ENCODE measurements at places on chromosomes 6 and 20.

DNA sequence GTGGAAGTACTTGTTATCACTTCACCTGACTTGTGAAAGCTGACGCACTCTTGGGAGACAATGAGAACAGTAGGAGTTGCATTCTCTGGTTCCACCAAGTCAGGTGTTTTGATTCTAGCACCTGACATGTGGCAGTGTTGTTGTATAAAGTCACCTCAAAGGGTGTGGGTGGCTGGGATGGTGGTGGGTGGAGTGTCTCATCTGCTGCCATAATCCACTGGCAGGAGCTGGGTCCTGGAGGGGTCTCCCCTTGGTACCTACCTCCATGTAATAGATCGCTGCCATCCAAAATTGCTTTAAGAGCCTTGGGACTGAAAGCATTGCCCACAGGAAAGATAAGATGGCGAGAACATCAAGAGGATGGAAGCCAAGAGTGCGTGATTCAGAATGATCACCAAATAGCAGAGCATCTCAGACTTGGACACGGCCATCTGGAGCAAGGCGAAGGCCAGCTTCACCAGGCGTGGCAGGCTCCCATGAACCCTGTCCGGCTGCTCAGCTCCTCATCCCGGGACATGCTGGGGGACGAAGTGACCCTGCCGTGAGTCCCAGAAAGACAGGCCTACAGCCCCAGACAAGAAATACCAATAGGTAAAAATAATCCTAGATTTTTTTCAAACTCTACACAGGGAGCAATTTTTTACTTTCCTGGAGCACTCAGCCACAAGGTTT lies 56.6 kb downstream of the NPEPL1 start:
- DNase-seq, result no peak

DNA sequence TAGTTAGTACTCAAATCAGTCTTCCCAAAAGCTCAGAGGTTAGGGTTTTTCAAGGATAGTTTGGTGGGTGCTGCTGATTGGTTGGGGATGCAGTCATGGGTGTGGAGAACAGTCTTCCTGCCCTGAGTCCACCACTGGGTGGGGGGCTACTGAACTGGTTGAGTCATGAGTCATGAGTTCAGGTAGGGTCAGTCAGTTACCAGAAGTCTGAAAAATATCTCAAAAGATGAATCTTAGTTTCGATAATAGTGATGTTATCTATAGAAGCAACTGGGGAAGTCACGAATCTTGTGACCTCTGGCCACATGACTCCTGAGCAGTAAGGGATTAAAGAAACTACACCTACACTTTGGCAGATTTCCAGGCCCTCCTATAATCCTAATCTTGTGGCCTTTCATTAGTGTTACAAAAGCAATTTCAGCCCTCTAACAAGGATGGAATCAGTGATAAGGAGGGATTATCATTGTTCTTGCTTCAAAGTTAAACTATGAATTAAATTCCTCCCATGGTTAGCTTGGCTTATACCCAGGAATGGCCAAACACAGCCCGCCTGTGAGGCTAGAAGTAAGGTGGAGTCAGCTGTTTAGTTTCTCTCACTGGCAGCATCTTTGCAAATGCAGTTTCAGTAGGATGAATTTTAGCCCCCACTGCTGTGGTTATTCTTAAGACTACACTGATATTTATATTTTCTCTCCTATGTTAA lies 33.3 kb upstream of the NKAIN2 start:
- DNase-seq, result no peak

DNA sequence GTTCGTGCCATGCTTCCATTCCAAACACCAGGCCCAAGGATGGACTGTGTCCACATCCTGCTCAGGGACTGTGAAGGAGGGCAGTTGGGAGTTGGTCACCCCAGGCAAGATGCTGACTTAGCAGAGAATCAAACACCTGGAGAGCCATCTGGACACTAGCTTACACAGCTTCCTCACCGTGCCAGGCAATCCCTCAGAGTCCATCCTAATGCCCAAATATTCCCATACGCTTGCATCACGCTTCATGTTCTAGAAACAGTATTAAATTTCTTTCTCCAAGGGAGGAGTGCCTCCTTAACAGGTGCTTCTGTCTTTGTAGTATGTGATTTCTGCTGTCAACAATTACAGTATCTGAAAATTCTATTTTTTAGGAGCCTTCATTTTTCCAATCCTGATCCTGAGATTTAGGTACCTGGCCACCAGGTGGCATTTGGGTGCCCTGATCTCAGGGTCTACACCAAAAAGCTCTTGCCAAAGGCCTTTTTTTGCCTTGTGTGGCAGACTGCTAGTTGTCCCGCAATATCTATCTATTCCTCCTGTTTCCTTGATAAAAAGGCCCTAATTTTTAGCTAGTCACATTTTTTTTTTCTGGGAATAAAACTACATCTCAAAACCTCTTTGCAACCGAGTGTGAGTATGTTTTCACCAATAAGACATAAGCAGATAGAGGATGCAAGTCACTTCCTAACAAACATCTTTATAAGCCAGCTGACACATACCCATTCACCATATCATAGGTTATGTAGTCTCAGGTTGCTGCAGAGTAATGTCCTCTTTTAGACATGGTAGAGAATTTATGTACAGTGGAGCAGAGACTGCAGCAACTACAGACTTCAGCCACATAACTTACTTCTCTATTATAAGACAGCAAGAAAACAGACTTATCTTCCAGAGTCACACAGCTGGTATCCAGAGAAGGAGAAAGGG lies 85.0 kb downstream of the PREP start:
- no peak for DNase-seq

- no peak for DNase-seq
Measured at GRCh38 chr6:85044361-85044760, 280.0 kb upstream of the TBX18 start.

DNA sequence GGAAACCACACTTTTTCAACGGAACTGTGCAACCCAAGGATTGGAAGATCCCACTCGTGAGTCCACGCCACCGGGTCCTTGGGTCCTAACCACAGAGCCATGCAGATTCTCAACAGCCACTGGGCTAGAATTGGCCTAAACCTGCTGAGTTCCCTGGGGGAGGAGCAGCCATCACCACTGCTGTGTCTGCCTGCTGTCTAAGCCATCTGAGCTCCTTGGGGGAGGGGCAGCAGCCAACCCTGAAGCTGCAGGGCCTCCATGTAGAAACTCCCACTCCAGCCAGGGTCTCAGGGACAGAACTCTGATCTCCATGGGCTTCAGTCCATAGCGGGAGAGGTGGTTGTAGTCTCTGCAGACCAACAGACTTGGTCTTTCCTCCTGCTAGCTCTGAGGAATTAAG lies 154.6 kb upstream of the VGLL2 start:
- no peak for DNase-seq

- DNase-seq, result peak; percentile 53
Measured at GRCh38 chr6:90388395-90388794, 91.8 kb upstream of the BACH2 start.

DNA sequence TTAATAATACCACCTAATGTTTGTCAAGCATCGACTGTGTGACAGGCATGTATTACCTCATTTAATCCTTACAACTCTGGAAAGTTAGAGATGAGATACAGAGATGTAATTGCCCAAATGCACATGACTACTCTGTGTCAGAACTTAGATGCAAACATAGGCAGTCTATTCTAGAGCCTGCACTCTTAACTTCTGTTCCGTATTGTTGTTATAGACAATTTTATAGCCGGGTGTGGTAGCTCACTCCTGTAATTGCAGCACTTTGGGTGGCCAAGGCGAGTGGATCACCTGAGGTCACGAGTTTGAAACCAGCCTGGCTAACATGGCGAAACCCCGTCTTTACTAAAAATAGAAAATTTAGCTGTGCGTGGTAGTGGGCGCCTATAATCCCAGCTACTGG lies 15.0 kb downstream of the IFT52 start:
- DNase-seq, result no peak

DNA sequence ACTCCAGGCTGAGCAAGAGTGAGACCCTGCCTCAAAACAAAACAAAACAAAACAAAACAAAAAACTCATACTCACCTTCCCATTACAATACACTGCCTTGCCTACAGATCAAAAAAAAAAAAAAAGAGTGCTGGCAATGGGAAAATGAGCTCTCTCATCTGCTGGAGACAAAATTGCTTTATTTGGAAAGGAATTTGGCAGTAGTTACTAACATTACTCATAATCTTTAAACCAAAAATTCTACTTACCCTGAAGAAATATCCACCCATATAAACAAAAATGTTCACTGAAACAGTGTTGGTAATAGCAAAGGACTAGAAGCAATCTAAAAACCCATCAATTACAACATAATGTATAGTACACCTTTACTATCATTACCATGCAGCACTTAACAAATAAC lies 120.4 kb downstream of the RNGTT start:
- DNase-seq, result no peak

GRCh38 chr20:11214256-11214840 lies 540.5 kb upstream of the JAG1 start:
- DNase-seq, result no peak

- DNase-seq, result no peak
Measured at GRCh38 chr20:20224806-20225205, 143.1 kb upstream of the INSM1 start.

DNA sequence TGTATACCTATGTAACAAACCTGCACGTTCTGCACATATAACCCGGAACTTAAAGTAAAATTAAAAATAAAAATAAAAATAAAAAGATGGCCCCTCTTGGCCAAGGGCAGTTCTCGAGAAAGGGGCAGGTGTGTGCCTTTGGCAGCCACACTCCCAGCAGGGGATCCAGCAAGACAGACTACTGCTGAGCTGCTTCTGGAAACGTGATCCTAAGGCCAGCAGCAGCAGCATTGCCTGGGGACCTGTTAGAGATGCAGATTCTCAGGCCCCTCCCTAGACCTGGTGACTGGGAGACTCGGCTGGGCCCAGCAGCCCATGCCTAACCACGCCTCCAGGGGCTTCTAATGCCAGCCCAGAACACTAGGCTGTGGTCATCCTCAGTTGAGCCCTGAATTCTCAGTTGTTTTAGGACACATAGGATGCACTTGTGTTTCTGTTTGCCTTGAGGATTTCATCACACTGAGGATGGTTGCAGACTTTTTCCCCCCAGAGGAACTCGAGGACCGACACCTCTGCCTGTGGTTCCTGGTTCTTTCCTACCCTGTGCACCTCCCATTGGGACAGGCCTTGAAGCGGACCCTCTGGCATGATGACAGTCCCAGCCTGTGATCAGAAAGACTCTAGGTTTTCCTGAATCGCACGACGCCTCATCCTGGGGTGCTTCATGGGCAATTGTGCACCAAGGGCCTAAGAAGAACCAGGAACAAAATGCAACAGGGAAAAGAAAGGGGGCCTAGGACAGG lies 105.9 kb downstream of the TOX2 start:
- no peak for DNase-seq

DNA sequence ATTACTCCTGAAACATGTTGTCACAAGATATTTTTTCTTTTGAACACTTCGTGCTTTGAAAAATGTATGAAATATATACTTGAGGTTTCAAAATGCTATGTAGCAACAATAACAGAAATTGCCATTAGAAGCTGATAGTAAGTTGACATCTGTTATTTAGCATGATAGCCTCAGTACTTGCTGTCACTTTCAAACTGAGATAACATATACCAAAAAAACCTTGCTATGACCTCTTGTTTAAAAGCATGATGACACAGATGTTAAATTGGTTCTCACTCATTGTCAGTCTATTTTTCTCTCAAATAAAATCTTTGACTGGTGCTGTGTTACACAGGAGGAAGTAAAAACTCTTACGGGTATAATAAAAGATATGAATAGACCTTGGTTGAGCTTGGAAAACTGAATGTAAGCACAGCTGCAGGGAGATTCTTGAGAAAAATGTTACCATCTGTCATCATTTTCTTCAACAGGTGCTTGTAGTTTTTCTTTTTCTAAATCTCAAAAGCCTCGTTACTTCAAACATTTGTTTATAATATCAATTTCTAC lies 18.6 kb downstream of the MOXD1 start:
- no peak for DNase-seq

- no peak for DNase-seq
Measured at GRCh38 chr6:148893481-148893880, 146.7 kb downstream of the UST start.

DNA sequence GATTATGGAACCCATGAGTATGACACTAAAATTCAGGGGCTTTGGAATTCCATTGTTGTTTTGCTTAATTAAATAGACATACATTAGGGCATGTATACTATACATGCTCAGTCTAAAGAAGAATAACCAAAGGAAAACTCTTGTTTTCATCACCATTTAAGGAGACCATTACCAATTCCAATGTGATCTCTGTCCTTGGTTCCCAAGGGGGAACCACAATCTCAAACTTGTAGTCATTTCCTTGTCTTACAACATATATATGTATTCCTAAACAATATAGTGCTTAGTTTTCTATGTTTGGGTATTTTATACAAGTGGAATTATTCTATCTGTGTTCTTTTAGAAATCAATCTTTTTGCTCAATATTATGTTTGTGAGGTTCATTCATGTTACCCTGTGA lies 49.2 kb downstream of the IL20RA start:
- no peak for DNase-seq

- DNase-seq, result peak; percentile 39
Measured at GRCh38 chr20:48657426-48658197, 170.2 kb downstream of the PREX1 start.

GRCh38 chr6:75368151-75368779 lies 83.7 kb upstream of the TMEM30A start:
- DNase-seq, result no peak

GRCh38 chr6:156534594-156534993 lies 242.6 kb upstream of the ARID1B start:
- DNase-seq, result no peak

GRCh38 chr20:59985164-59985563 lies 26.9 kb downstream of the CDH26 start:
- DNase-seq, result no peak

- DNase-seq, result no peak
Measured at GRCh38 chr6:82178077-82178758, 69.3 kb downstream of the IBTK start.

GRCh38 chr6:31060145-31060544 lies 49.9 kb downstream of the MUC22 start:
- DNase-seq, result no peak

GRCh38 chr20:25282796-25283195 lies 34.9 kb downstream of the PYGB start:
- DNase-seq, result no peak

DNA sequence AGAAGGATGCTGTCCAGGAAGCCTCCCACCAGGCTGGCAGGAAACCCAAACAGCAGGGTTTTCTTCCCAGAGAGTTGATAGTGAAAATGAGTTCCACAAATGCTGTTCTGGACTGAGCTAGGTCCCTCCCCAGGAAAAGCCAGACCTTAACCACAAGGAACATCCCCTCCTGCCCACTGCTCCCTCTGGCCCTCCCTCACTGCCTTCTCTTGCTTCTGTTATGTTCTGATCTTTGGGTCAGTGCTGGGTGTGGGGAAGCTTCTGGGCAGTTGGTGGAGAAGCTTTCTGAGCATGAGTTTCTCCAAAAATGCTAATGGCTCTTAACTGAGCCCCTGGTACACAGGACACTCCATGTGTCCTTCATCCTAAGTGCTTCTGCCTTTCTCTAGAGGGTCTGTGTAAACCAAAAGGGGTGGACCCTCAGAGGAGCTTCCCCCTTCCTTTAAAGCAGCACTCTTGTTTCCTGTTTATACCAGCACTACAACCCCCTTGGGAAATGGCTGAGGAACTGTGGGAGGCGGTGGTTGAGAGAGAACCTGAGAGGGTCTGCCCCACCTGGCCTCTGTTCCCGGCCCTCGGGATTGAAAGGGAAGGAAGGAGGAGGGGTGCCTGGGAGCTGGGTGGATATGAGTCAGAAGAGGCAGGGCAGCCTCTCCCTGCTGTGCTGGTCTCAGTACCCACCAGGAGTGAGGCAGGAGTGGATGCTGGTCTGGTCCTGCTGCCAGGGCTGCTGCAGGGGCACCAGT lies 42.0 kb downstream of the CDS2 start:
- DNase-seq, result no peak

GRCh38 chr6:14903176-14904038 lies 342.5 kb upstream of the JARID2 start:
- DNase-seq, result no peak

GRCh38 chr20:12775041-12775440 lies 233.7 kb upstream of the SPTLC3 start:
- no peak for DNase-seq

Measured in activated T-cell treated with anti-CD3 and anti-CD28 coated beads for 48 hours (primary cell).